ENCODE measurements at places on chromosomes 16 and 17. TPM values are rescaled to one million over a fixed set of nuclear protein-coding genes. Genes with fewer than 3 reads are reported as not detected.
A peak's percentile ranks its signal among the peaks of the same experiment; 100 is the strongest.

- peak overlapping the region; percentile 83 for H3K27ac ChIP-seq
- DNase-seq: no peak
- no peaks in the 10 kb centered on the region for H3K27me3 ChIP-seq
- peaks cover 17% of the 10 kb centered on the region for H3K4me1 ChIP-seq
- peaks cover 14% of the 10 kb centered on the region for H3K36me3 ChIP-seq
Observed at GRCh38 chr16:2919511-2920255, 8.0 kb downstream of the FLYWCH1 start.

DNA sequence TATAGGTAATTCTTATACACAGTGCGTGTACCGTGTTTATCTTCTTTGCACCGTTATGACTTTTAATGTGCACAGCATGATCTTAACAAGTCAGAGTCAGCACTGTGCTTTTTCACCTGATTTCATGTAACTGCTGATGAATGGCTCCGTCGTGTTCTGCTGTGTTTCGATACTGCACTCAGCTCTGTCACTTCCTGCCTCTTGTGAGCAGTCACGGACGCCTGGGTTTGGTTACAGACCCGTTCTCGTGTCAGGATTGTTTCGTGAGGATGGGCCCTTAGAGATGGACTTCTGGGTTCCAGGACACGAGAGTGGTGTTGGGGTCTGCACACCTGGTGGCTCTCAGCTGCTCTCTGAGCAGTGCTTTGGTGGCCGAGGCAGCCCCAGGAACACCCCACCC lies 24.6 kb downstream of the TBCD start:
- H3K4me1 ChIP-seq: peaks cover 9% of the 10 kb centered on the region
- peaks cover 3% of the 10 kb centered on the region for H3K36me3 ChIP-seq
- DNase-seq: no peak
- H3K27ac ChIP-seq: no peak overlapping the region
- H3K4me3 ChIP-seq: no peak overlapping the region

- no peak for DNase-seq
- H3K36me3 ChIP-seq: peaks cover 9% of the 10 kb centered on the region
- no peaks in the 10 kb centered on the region for H3K4me1 ChIP-seq
- no peak overlapping the region for H3K27ac ChIP-seq
- H3K4me3 ChIP-seq: no peak overlapping the region
Observed at GRCh38 chr16:46801428-46802049, 29.4 kb downstream of the C16orf87 start.

GRCh38 chr17:82084373-82085030 lies 13.5 kb downstream of the FASN start:
- no peaks in the 10 kb centered on the region for H3K4me1 ChIP-seq
- no peak overlapping the region for H3K27ac ChIP-seq
- no peak overlapping the region for H3K4me3 ChIP-seq
- no peaks in the 10 kb centered on the region for H3K27me3 ChIP-seq
- DNase-seq: no peak
- H3K36me3 ChIP-seq: peaks cover 13% of the 10 kb centered on the region

- H3K27me3 ChIP-seq: peaks cover 21% of the 10 kb centered on the region
- no peak overlapping the region for H3K27ac ChIP-seq
- DNase-seq: no peak
- H3K4me1 ChIP-seq: peaks cover 1% of the 10 kb centered on the region
- no peak overlapping the region for H3K4me3 ChIP-seq
Observed at GRCh38 chr17:77548967-77549366, 408.2 kb downstream of the SEC14L1 start.

OR4D1 gene
- total RNA-seq: not detected

PITPNC1 gene
- 3.2 TPM for total RNA-seq

KRT9 gene
- not detected for total RNA-seq
